Stimulated activated naive CD4-positive, alpha-beta T cell (primary cell): ENCODE measurements at places on chromosomes 4 and X.

DNA sequence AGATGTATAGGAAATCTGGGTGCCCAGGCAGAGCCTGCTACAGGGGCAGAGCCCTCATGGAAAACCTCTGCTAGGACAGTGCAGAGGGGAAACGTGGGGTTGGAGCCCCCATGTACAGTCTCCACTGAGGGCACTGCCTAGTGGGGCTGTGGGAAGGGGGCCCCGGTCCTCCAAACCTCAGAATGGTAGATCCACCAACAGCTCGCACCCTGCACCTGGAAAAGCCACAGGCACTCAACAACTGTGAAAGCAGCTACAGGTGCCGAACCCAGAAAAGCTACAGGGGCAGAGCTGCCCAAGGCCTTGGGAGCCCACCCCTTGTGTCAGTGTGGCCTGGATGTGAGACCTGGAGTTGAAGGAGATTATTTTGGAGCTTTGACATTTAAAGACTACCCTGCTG lies 5.4 kb upstream of the XPNPEP2 start:
- no peak for DNase-seq

GRCh38 chr4:183504930-183505610 lies at the start of gene ING2:
Gene ING2 (plus strand): TSS chr4:183505058. CDS start chr4:183505196, 138 bp downstream.
- DNase-seq, result no peak

DNA sequence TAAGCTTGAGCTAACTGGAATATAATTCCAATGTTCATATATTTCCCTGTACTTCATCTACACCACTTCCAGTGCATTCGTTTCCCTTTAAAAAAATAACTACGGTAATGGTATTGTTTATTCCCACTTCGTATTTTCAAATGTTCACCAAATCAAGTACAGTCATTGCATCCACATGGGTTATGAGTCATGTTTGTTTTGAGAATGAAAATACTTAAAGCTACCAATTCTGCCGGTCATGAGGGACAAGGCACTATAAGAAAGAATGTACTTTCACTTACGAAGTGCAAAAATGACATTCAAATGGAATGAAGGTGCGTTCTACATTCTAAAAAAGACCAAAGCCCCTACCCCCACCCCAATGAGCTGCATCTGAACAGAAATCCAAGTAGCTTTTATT lies 174.4 kb upstream of the FGF13 start:
- DNase-seq, result no peak

- no peak for DNase-seq
Observed at GRCh38 chr4:68347845-68348244, 2.0 kb downstream of the YTHDC1 start.

DNA sequence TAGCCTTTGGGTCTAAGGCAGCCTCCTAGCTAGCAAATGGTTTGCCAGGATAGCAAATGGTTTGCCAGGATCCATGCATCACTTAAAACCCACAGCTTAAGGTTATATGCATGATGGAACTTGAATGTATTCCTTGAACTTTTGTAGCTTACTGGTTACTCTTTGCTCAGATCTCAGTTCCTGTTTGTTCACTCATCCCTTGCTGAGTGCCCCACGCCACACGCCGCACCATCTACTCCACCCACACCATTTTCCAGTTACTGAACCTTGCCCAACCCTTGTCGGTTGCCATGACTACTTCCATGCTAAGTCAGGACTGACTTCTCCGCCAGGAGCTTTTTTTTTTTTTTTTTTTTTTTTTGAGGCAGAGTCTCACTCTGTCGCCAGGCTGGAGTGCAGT lies 29.5 kb upstream of the XIAP start:
- no peak for DNase-seq

GRCh38 chrX:130082244-130083106 lies 27.8 kb downstream of the ELF4 start:
- peak; percentile 61 for DNase-seq

GRCh38 chr4:7006411-7006810 lies 36.8 kb upstream of the TADA2B start:
- no peak for DNase-seq

DNA sequence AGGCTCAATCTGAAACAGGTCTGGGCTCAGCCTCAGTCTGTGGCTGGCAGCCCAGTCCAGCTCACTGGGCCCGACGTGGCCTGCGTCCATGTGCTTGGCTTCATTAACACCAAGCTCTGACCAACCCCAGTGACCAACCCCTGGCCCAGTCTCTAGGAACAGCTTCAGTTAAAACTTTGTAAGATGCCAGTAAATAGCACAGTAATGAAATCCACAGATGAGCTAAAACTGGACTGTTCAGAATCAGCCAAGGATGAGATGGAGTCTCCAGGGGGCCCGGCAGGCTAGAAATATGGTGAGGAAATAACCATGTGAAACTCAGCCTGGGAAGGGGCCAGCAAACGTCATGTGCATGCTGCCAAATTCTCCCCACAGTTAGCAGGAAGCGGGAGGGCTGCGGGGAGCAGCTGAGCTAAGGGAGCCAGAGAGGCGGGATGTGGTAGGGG lies 37.1 kb upstream of the XPNPEP2 start:
- no peak for DNase-seq

DNA sequence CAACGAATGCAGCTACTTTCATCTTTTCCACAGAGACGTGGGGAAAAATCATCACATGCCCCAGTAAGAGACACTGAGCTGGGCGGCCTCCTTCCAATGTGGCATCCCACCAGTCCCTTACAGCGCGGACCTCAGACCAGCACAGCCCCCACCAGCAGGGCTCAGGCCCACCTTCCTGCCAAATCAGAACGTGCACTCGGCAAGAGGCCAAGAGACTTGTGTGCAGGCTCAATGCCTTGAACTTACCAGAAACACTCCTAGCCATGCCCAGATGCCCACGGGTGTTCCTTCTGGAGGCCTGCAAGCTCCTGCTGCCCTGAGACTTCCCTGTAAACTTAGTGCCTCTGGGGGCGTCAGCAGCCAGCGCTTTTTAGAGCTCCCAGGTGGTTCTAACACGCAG lies 31.2 kb downstream of the WDR1 start:
- DNase-seq, result no peak

DNA sequence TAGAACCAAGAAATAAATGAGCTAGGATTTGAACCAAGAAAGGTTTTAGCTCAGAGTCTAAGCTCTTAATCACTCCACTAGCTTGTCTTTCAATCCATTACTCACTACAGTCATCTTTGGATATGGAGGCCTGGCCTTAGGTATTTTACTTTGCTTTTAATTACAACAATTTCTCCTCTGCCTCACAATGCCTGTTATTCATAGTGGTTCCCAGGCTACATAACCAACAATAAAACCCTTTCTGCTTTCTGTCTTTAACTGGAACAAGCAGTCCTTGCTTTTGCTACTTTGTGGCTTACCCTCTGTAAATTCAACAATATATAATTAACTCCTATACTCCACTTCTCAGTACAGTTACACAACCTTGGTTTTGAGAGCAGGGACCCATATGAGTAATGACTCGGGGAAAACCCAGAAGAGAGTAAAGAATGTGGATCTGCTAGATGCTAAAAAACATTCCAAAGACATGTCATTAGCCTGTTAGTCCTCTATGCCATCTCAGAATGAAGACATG lies 94.7 kb upstream of the NAP1L5 start:
- DNase-seq, result no peak

DNA sequence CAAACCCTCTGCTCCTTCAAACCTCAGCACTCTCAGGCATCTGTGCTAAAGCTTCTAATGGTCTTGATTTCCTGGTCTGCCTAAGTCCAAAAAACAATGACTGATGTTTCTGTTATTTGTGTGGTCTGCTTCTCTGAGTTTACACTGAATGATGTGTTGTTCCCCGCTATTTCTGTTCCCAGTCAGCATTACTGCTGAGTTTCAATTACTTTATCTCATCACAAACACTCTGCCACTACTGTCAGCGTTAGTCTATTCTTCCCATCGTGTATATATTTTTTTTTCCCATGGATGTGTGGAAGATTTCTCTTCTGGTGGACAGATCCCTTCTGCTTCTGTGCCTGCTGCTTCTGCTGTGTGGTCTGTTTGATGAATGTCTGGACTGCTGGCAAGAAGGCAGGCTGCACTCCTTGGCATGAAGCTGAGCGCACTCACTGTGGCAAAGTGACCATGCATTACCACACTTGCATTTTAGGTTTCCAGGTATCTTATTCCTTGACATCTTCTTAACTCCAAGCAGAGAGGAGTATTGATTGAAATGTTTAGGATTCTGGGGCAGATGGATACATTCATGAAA lies 106.9 kb upstream of the PAQR3 start:
- DNase-seq, result no peak

GRCh38 chr4:25100021-25100555 lies 60.2 kb downstream of the SEPSECS start:
- DNase-seq, result no peak

GRCh38 chr4:139834226-139834662 lies 168.6 kb downstream of the MGST2 start:
- no peak for DNase-seq

- no peak for DNase-seq
Observed at GRCh38 chrX:87941841-87942240, 424.2 kb downstream of the KLHL4 start.

DNA sequence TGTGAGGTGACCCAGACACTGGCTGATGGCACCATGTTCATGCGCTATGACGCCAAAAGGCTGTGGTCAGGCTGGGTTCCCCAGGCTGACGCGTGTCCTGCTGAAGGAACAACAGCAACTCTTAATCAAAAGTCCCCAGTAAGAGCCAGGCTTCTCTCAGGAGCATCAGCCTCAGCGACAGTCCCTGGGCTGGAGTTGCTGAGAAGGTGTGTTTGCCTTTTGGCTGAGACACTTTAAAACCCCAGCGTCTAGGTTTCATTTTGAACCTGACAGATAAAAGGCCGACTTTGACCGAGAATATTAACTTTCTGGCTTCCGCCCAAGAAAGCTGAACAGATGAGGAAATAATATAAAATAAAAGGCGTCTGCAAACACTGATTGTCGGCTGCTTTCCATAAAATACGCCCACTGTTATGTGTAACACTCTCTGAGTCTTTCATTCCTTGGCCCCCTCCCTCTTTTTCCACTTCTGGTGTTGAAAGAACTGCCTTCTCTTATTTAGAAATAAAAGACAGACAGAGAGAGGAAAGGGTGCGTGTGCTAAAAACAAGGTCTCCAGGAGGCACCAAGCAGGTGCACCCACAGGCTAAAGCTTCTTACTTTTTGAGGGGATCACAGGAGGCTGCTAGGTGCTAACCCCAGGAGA lies 373.6 kb downstream of the MID1IP1 start:
- DNase-seq, result peak; percentile 33

DNA sequence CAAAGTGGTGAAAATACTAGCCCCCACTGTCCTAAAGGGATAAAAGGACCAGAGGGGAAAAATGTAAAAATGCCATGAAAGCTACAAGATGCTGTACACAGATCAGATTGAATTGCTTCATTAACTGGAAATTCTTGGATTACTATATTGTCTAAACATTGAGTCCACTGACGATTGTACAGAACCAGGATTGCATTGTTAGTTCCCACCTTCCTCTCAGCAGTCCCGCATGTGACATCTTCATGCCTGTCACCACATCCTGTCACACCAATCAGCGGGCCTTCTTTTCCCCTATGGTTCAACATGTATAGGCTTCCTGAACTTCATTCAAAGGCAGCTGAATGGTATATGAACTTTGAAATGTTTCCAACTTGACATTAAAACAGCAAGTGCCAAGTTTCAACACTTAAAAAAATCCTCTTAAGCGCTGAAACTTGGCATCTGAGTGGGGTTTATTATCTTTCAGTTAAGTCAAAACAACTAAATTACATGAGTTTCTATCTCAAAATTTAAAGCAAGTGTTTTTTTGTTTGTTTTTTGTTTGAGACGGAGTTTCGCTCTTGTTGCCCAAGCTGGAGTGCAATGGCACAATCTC lies 24.6 kb downstream of the ZRSR2 start:
- no peak for DNase-seq

- no peak for DNase-seq
Observed at GRCh38 chrX:110060846-110061537, 58.1 kb downstream of the TMEM164 start.

DNA sequence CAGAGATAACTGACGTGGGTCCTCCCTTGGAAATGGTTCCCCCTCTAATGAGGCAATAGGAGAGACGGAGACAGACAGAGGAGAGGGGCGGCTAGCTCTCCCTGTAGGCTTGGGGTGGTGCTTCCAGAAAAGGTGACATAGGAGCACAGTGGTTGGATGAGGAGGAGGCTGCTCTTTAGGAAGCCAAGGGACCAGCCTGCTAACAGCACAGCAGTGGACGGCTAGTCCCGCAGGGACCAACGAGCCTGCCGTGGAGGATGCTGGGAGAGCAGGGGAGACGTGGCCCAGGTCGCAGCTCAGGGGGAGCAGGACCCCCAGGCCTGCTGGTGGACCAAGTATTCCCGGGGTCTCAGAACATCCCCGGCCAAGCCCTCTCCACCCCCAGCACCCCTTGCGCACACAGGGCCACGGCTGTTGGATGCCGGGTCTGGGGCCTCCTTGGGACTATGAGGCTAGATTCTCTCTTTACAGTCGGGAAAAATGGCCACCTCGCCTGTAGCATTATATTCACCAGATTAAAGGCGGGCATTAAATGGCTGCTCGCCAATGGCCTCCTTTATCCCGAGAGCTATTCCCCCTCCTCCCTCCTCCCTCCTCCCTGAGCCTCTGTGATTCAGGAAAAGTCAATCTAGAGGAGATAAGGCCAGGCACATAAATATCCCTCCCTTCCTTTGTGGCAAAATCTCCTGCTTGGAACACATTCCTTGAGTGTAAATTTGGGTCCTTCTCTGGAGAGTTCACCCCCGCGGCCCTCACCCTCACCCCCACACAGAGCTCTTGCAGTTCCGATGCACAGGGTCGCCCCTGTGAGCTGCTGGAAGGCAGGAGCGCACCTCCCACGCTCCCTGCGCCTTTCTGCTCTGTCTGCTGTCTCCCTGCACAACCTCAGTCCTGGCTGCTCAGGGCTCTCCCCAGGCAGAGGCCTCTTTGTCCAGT lies 30.5 kb upstream of the NSG1 start:
- no peak for DNase-seq

DNA sequence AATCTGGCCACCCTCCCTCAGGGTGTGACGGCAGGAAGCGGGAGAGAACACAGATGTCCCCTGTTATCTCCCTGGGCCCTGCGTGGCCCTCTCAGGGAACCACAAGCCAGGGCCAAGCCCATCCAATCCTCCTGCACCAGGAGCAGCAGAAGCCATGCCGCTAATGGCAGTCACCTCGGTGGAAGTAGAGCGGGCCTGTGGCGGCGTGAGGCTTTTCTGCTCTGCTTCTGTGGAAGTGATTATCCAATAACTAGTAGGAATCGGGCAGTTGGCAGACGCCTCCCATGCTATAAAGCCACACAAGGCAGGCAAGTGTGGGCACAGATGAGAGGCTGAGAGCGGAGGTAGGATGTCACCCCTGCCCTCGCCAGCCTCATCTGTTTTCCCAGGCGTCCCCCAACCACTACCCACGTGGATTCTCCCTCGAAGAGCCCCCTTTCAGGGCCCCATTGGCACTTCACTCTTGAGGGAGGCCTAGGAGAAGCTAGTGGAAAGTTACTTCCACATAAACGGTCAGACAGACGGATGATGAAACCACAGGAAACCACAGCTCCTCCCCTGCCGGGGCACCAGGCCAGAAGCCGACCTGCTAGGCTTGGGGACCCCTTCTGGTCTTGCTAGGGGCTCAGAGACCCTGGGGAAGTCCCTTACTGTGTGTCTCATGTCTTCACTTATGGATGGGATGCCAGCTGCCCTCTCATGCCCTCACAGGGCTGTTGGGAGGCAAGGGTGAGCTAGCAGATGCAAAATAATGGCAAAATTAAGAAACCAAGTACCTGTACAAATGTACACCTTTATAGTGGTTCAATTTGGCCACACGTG lies 18.8 kb upstream of the TMSB4X start:
- DNase-seq, result peak; percentile 53
